ENCODE measurements at places on chromosomes 3 and 15. TPM values are rescaled to one million over a fixed set of nuclear protein-coding genes. Genes with fewer than 3 reads are reported as not detected.

LXN gene
- total RNA-seq = 3.3 TPM

CNTN3 gene
- 20.4 TPM for total RNA-seq

CAPN3 gene
- total RNA-seq = 6.3 TPM

EFL1 gene
- 11.2 TPM for total RNA-seq

IMPG2 gene
- total RNA-seq = 0.26 TPM

CCDC39 gene
- total RNA-seq = 0.26 TPM

AHSG gene
- total RNA-seq = not detected

MFGE8 gene
- total RNA-seq = 51.4 TPM

GOLGA8T gene
- total RNA-seq = not detected

ISY1 gene
- 12.5 TPM for total RNA-seq

SOX14 gene
- not detected for total RNA-seq
